ENCODE measurements at places on chromosomes 3 and 15.

- DNase-seq: peak; percentile 25
Measured at GRCh38 chr15:80777137-80777536, 2.0 kb upstream of the CEMIP start.

DNA sequence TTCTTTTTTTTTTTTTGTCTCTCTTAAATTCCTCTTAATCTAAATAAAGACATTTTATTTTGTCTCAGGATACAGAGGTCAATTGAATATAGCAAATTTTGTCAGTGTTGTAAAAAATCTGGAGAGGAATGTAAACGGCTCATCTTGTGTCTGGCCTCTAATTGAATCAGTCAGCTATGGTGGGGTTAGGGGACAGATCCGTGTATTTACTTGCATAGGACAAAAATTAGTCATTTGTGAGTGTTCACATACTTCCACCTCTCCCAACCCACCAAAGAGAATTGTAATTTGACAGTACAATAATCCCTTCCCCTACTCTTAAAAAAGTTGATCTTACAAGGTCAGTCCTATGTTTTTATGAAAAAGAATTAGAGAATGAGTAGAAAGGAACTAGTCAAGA is 18.3 kb downstream of the PPARG start:
- no peak for DNase-seq

DNA sequence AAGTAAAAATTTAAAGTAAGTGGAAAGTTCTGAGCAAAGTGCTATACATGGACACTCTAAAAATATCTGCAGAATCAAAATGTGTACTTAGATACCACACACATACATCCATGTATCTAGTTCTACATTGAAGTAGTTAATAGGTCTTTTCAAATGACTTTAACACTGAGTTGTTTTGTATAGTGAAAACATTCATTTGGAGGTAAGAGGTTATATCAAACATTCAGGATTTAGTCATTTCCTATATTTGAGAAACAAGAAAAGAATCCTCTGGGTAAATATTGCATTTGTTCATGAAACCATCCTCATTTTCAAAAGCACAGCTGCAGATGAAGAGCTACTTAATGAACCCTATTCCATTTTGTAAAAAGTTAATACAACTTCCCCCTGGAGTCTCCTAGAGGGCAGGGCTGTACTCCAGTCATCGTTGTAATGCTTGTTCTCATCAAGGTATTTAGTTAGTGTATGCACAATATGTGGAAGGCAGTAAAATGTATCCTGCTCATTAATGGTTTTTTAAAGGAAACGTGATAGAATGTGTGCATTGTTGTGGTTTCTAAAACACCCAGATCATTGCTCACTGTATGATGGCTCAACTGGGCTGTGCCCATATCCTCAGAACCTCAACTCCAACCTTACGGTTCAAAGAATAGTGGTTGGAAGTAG is 26.2 kb downstream of the ARPP21 start:
- DNase-seq: no peak

DNA sequence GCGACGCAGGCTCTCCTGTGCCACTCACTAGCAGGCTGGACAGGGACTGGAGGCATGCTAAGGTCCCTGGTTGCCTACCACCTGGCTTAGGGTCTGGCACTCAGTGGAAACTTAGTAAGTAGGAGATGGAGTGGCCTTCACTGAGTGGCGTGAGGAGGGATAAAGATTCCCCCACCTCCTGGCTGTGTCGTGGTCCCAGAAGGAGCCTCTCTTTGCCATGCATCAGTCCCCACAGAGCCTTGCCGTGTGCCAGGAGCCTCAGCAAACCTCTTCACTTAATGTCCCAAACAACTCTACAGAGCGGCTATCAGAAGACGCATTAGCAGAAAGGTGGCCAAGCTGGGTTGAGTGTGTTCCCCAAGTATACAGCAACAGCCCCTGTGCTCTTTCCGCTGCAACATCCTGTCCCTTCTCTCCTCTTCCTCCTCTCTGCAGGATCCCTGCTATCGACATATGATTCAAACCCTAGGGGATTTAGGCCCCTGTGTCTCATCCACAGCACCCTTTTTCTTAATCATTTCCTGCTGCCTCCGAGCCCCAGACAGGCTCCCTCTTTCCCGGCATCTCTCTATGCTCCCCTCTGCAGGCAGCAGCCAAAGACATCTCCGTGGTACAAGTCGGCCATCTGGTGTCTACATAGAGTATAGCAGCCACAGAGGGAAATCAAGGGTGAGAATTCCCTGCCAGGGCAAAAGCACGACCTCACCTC is 66.7 kb downstream of the SLC6A1 start:
- DNase-seq: peak; percentile 66

DNA sequence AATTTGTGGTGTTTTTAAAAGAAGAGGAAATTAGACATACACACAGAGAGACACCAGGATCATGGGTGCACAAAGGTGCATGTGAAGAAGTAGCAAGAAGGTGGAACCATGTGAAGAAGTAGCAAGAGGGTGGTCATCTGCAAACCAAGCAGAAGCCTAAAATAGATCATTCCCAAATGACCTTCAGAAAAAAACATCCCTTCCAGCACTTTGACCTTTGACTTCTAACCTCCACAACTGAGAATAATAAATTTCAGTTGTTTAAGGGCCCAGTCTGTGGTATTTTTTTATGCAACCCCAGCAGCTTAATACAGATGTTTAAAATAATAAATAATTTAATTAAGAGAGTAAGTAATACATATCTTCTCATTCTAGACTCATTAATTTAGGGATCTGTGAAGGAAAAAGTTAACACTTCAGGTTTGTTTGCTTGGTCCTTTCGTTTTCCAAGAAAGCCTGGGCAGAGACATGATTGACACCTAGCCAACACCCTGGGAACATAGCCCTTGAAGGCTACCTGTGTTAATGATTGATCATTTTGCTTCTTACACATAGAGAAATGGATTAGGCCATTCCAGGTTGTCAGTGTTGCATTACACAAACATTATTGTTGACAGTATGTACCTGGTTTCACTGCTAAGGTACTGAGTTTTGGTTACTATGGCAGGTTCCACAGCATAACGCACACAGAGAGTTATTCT is 1331.2 kb upstream of the GBE1 start:
- DNase-seq: no peak

DNA sequence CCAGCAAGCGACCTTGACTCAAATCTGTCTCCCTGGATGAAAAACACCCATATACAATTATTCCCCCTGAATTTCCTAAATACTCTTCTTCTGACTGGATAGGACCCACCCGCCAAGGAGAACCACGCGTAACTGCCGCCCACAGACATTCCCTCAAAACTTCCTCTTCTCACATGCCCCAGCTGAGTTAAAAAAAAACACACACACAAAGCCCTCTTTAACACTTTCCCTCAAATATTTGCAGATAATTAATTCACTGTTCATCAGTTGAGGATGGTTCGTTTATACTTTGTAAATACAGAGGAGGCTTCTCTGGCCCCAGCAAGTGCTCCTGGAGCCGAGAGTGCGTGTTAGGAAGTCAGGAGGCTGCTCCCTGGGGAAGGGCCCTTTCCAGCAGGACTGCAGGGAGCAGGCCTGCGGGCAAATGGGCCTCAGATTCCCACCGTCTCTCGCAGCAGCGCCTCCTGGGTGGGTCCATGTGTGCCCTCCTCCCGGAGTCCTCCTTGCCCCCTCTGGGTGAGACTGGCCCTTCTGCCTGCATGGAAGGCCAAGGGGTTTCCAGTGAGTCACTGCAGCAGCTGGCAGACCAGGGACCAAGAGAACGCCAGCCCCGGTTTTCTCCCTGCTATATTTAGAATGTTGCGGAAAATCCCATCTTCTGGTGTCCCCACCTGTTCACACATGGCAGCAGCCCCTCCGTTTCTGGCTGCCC is 46.8 kb downstream of the MGLL start:
- peak; percentile 79 for DNase-seq

- peak; percentile 36 for DNase-seq
Measured at GRCh38 chr15:98715890-98716443, 67.6 kb downstream of the IGF1R start.

- no peak for DNase-seq
Measured at GRCh38 chr3:141336672-141337522, 31.4 kb upstream of the ZBTB38 start.

GRCh38 chr15:95284933-95285421 is 1045.5 kb upstream of the NR2F2 start:
- DNase-seq: no peak

- DNase-seq: no peak
Measured at GRCh38 chr3:129917423-129918007, 24.0 kb upstream of the TMCC1 start.

- DNase-seq: no peak
Measured at GRCh38 chr3:37117548-37117947, 56.8 kb downstream of the LRRFIP2 start.

GRCh38 chr15:55774113-55774970 is 31.4 kb upstream of the PRTG start:
- DNase-seq: no peak

DNA sequence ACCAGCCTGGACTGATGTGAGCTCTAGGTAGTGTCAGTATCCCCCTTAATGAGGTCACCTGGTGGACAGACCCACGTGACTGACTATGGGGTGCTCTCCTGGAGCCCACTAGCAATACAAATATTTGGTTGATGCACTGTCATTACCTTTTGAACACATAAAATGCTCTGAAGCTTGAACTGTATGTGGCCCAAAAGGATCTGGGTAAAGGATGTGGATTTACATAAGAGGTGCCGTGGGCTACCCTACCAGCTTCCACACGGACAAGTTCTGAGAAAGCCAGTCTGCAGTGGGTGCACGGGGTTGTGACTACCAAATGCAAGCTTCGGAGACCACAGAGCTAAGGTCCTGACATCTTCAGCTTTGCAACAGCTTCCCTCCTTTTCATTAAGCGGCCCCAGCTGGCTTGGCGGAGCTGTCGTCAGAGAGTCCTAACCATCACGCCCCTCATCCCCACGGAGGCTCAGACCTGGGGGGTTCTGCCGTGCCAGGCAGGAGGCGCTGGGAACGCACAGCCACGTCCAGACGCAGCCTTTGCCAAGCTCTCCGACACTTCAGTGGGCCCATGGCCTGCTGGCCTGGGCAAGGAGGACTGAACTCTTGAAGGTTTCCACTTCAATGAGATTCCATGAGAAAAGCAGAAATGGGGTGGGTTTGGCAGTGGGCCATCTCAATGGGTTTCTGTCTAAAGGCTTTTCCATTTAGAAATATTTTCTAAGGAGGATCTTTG is 228.3 kb downstream of the ADAMTS17 start:
- peak; percentile 83 for DNase-seq

DNA sequence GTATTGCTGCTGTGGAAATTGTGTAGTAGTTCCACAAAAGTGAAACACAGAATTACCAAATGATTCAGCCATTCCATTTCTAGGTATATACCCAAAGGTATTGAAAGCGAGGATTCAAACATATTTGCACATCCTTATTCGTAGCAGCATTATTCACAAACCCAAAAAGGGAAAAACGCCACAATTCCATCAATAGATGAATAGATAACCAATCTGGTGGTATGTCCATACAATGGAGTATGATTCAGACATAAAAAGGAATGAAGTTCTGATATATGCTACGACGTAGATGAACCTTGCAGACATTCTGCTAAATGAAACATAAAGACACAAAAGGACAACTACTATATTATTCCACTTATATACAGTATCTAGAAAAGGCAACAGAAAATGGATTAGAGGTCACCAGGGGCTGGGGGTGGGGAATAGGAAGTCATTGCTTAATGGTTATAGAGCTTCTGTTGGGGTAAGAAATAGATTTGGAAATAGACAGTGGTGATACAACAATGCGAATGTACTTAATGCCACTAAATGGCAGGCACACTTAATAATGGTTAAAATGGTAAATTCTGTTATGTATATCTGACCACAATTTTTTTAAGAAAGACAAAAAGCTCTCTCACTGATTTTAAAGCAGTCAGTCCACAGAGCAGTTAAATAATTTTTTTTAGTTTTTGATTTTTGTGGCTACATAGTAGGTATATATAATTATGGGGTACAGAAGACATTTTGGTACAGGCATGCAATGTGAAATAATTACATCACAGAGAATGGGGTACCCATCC is 51.8 kb upstream of the PSMD6 start:
- no peak for DNase-seq

DNA sequence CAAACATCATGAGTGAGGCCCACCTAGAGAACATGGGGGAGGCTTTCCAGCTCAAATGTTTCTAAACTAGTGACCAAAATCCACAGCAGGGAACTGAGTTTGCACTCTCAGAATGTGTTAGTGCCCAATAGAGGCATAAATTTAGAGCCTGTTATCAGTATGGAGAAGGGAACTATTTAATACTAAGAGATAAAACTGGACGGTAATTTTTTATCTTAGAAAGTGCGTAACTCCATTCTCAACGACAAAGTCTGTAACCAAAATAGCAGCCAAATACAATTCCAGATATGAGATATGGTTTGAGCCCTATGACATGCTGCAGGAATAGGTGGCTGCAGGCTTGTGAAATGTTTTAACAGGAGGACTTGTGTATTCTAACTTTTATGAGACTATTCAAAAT is 3.5 kb downstream of the B3GALNT1 start:
- DNase-seq: no peak

DNA sequence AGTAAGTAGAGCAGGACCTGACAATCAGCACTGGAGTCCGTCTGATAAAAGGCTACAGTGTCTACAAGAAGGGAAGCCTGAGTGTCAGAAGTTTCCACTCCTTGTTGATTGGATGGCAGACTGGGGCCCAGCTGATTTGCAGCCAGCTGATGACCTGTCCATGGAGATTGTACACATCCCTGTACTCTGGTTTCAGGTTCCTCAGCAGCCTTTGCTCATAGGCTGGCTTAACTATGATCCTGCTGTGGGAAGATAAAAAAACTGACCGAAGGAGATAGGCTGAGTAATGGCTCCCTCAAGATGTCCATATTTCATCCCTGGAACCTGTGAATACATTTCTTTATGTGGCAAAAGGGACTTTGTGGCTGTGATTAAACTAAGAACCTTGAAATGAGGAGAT is 11.7 kb upstream of the LACTB start:
- DNase-seq: no peak

DNA sequence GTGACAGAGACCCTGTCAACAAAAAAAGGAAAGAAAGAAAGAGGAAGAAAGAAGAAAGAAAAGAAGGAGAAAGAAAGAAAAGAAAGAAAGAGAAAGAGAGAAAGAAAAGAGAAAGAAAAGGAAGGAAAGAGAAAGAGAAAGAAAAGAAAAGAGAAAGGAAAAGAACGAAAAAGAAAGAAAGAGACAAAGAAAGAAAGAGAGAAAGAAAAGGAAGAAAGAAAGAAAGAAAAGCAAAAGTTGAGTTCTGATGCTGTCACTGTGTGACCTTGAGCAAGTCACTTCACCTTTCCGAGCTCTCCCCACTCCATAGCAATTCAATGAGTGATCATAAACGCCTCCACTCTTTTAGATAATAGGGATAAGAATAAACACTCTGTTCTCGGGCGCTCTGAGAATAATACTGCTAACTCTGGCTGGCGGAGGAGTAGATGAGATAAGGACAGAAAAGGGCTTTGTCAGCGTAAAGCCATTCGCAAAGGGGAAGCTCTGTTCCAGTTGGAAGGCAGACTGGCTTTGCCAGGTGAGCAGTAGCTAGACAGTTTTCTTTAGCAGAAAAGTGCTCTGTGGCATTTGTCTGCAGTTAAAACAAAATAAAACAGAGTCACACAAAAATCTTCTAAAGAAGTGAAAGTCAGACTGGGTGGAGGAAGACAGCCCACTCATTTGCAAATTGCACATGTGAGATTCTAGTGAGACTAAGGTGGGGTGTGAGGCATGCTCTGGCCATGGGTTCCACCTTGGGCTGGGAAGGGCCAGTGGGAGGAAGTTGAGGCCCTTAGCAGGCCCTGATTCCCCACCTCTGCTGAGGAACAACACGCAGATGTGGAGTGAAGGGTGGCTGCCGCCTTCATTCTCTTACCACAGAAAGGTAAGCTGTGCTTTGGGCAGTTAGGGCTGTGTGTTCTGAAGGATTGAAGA is 9.6 kb upstream of the FLNB start:
- DNase-seq: no peak
